OCI-LY7 (cell line): ENCODE measurements at places on chromosomes 11 and 22.

- no peak for DNase-seq
These were observed 5.2 kb downstream of the IGSF9B start for GRCh38 chr11:133951327-133952198.

GRCh38 chr11:2794968-2795322 is 90.6 kb downstream of the CDKN1C start:
- DNase-seq: no peak

DNA sequence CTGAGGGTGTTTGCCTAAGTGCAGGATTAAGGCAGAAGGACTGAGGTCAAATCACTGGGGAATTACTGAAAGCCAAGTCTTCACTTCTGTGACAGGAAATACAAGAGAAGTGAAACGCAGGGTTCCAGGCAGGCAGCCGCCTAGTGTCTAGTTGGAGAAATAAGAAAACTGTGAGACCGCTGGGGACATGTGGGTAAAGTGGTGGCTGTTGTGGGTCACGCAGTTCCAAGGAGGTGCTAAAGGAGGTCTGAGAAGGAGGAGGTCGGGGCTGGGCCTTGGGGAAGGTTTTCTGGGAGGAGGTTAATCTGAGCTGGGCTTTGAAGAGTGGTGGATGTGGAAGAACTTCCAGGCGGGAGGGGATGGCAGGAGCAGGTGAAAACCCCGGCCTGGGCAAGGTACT is 11.2 kb downstream of the MCM5 start:
- peak; percentile 87 for DNase-seq

- no peak for DNase-seq
These were observed 16.6 kb downstream of the ARHGEF17 start for GRCh38 chr11:73324665-73325035.

- no peak for DNase-seq
These were observed 116.7 kb upstream of the NTM start for GRCh38 chr11:131253656-131254151.

- no peak for DNase-seq
These were observed 412.9 kb downstream of the METTL15 start for GRCh38 chr11:28521075-28521474.

DNA sequence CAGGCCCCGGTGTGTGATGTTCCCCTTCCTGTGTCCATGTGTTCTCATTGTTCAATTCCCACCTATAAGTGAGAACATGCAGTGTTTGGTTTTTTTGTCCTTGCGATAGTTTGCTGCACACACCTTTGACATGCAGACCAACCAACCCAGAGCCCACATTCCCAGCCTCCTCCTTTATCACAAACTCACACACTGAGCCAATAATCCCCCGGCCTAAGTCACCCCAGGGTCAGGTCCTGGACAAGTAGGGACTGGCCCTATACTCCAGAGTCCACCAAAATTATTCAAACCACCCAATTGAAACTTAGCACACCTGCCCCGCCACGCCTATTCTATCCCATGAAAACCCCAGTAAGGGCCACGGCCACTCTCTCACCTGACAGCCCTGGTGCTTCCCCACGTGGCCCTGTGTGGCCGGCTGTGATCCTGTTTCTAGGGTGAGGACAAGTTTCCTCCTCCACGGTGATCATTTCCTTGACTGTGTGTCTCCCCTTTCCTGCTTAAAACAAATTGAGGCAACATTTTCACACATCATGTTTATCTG is 83.1 kb upstream of the SLC22A12 start:
- no peak for DNase-seq

GRCh38 chr22:31229402-31230079 is 17.4 kb downstream of the LIMK2 start:
- DNase-seq: no peak

- peak; percentile 31 for DNase-seq
These were observed 3.1 kb downstream of the EIF3M start for GRCh38 chr11:32586576-32587190.

GRCh38 chr11:33869481-33870422 is 22.1 kb downstream of the LMO2 start:
- peak; percentile 17 for DNase-seq

GRCh38 chr11:125348674-125349309 is 147.3 kb downstream of the FEZ1 start:
- DNase-seq: peak; percentile 31

GRCh38 chr11:88039476-88040147 is 135.6 kb downstream of the RAB38 start:
- no peak for DNase-seq

DNA sequence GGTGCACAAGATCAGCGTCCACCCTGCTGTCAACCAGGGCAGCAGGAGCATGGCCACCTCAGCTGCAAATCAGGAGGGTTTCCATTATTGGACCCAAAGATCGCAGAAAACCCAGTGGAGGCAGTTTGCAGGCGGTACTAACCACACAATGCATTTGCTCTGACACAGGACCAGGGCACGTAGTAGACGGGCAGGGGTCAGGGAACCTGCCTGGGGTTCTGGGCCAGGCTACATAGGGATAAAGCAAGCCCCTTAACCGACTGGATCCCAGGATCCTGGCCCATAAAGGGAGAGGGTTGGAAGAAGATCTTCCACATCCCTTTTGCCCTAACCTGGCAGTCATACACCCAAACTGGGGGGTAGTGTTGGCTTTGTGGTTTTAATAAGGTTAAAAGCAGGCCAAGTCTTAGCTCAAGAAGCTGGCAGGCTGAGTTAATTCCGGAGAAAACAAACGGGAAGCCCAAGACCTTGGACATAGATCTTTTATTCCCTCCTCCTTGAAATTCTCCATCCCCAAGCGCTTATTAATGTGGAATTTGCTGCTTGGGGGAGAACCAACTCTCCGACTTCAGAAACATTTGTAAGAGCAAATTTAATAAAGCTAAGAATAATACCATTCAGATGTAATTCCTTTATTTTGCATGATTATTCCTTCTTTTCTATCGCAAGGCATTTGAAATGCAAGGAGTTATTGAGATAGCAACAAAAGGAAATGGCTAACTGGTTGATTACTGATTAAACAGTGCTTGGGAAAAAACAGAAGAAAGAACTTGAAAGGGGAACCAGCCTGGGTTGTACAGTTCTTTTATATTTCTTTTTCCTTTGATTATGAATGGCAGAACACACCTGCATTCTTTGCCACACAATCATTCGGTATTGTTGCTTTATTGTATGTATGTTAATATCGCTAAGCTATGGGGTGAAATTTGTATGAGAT is 6.3 kb upstream of the ARHGAP8 start:
- DNase-seq: no peak

GRCh38 chr11:87425391-87425790 is 387.7 kb downstream of the TMEM135 start:
- no peak for DNase-seq

GRCh38 chr11:45606514-45607281 is 58.7 kb downstream of the CHST1 start:
- DNase-seq: no peak

DNA sequence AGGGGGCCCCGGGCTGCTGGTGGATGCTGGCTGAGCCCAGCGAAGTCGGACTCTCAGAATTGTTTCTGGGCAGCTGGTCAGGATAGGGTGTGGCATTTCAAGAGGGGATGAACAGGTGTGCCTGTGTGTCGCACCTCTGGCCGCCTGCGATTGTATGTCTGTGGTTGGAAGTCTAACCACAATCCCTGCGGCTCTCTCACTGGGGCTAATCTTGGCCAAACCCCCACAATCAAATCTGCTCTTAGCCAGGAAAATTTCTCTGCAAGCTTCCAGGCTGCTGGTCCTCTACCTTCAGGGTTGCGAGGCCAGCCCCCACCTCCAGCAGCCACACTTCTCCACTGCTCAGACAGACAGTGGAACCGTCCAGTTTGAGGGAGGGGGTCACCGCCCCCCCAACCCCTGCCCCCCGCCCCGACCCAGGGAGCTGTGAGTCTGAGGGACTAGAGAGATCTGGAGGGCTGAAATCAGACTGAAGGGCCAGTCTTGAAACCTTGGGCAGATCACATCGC is 953 bp downstream of the ATG16L2 start:
- no peak for DNase-seq

DNA sequence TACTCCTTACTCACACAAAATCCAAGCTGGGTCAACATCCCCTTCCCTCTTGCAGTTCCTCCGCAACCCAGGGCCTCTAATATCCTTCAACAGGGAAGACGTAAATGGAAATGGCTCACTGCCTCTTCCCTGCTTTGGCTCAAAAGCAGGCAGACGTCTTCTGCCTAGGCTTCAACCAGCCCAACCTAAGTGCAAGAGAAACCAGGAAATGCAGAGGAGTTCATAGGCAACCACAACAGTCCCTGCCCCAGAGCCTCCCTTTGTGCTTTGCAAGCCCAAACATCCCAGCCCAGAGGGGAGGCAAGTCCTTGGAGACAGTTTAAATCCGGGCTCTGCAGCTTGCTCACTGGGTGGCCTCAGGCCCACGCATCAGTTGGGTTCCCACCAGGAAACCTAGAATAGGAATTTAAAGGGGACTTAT is 33.3 kb downstream of the CD6 start:
- DNase-seq: no peak

GRCh38 chr11:12871241-12871640 is 137.9 kb upstream of the RASSF10 start:
- DNase-seq: no peak

DNA sequence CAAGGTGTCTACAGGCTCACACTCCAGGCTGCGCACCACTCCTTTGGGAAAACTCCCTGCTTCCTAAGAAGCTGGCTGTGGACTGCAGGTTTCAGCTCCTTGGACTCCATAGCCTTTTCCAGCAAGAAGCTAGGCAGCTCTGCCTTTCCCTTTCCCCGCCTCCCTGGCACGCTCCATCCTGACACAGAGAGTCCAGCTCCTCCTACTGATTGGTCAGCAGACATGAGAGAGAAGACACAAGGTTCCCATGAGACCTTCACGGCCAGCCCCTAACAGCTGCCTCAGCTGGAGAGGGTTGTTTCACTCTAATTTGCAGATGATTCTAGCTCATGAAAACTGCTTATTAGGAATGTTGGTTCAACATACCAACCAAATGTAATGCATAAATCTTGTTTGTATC is 27.6 kb downstream of the TENM4 start:
- DNase-seq: no peak

DNA sequence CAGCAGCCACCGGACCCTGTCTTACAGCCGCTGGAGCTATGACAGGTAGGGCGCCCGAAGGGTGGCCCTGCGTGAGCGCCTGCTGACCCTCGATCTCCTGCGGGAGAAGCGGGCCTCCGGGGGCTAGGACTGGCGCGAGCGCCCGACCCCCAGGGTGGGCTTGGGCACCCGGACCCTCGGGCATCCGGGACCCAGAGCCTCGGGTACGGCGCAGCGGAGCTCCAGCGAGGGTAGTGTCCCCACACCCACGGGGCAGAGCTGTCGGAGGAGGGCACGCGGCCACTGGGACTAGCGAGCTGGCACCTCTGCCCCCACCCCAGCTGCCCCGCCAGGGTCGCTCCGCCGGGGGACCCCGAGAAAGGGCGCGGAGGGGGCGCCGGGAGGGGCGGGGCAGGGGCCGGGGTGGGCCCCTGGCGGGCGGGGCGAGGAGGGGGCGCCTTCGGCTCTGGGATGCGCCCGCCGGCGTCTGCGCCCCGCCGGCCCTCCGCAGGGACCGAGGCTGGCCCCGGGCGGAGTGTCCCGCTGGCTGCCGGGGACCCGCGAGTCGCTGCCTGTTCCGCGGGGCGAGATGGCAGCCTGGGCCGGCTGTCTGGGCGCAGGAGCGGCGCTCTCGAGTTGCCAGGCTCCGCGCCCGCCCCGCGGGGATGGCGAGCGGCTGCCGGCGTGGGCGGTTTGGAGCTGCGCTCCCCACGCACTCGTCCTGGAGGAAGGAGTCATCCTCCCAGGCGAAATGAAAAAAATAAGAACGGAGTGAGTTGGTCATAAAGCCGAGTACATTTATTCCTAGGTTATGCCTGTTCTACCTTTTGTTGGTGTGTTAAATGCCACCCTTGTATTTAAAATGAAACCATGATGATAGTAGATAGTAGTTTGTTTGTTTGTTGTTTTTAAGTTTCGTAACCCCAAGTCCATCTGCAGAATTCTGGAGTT is 32.4 kb downstream of the EIF3F start:
- no peak for DNase-seq

GRCh38 chr11:112267188-112267591 is 6.5 kb upstream of the PLET1 start:
- no peak for DNase-seq

DNA sequence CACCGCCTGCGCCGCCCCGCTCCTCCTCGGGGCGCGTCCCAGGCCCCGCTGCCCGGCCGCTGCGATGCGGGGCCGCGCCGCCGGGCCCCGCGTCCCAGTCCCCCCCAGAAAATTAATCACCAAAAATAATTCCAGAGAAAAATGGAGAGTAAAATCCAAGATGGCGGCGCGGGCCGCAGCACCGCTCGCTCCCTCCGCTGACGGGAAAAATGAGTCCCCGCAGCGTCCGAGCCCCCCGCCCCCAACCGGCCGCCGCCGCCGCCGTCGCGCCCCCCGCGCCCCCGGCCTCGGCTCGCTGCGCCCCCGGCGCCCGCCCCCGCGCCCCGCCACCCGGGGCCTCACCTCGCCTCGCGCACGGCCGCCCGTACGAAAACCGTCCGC is at the start of gene KMT5B:
TSS of gene KMT5B (minus strand) at position 162 of the 381 bp plus-strand sequence. CDS start 23,220 bp downstream, outside the sequence.
- DNase-seq: no peak

DNA sequence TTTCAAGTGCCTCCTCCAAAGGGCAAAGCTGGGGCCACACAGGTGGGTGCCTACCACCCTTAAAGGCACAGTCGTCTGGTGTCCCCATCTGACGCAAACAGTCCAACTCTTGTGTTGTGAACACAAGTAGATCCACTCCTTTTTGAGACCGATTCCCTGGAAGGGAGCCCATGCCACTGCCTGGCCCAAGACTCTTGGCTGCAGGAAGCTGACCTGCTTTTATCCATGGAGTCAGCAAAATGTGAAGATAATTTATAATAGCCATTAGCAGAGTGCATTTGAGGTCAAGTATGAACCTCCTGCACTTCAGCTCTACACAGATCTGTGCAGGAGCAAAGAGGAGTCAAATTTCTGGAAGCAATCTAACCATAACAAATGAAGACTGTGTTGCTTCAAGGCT is 68.5 kb downstream of the ADM start:
- DNase-seq: no peak

DNA sequence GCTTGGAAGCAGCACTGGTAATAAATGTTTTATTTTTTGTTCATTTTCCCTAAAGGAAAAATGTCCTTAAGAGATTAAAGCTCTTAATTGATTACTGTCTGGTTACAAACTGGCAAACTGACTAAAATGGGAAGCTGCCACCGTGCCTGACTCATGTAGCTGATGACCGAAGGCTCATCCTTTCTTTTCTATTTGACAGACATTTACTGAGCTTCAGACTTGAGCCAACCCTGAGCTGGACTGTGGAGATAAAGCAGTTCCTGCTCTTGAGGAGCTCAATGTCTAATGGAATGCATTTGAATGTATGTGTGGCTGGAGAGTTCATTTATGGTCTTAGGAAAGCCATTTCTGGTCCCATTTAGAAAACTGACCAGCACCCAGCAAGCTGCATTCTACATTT is 91.3 kb downstream of the RNF169 start:
- DNase-seq: no peak

GRCh38 chr11:20762116-20762844 is 92.9 kb downstream of the NELL1 start:
- no peak for DNase-seq

- peak; percentile 13 for DNase-seq
These were observed 785 bp downstream of the CLPB start for GRCh38 chr11:72433455-72434036.

GRCh38 chr11:16776711-16777612 is 38.5 kb downstream of the C11orf58 start:
- DNase-seq: no peak
